Kidney (tissue), 22 donors: ENCODE measurements at places on chromosomes 2 and 18. TPM values are rescaled to one million over a fixed set of nuclear protein-coding genes. Genes with fewer than 3 reads are reported as not detected.
A peak's percentile ranks its signal among the peaks of the same experiment; 100 is the strongest.

Gene TXNDC2
- not detected for polyA plus RNA-seq

DNA sequence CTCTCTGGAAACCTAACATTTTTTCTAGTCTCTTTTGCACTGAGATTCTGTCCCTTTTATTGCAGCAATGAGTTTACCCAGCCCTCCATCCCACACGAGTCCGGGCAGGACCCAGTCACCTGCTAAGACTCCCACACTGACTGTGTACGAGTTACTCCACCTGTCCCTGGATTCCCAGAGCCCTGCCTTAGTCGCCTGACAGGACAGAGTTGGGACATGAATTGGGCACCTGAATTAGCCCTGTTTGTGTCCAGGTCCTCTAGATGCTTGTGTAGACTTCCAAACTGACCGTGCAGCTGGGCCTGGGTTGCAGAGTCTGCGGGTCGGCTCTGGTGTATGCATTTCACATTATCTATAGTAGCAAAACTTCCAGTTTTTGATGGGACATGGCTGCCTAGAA is 238.7 kb downstream of the VAPA start:
- H3K27ac ChIP-seq, result no peak overlapping the region
- no peaks in the 10 kb centered on the region for H3K4me1 ChIP-seq
- DNase-seq, result no peak
- no peaks in the 10 kb centered on the region for H3K36me3 ChIP-seq

DNA sequence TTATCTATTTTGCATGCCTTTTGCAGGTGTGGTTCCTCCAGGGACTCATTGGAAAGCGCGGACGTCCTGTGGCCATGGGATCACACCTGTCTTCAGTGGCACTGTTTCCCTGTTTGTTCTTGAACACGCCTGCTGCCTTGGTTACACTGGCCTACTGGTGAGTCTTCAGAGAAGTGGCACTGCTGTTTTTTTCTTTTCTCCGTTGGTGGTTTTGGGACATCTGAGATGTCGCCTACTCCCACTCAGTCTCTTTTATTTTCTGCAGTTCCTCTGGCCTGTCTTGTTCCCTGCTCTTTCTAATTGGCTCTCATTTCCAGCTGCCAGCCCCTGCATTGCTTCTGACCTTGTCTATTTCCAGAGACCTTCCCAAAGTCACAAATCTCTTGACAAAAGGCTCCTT is 35.7 kb upstream of the POU3F3 start:
- peak; percentile 31 for DNase-seq
- H3K4me1 ChIP-seq, result no peaks in the 10 kb centered on the region
- no peak overlapping the region for H3K4me3 ChIP-seq
- no peaks in the 10 kb centered on the region for H3K36me3 ChIP-seq

Gene MYO5B
- 17.8 TPM for polyA plus RNA-seq

- DNase-seq, result no peak
- no peak overlapping the region for H3K27ac ChIP-seq
- H3K27me3 ChIP-seq, result no peaks in the 10 kb centered on the region
Measured at GRCh38 chr2:6975988-6976387, 58.8 kb downstream of the RNF144A start.

GRCh38 chr2:28228434-28228995 is 164.1 kb upstream of the FOSL2 start:
- H3K36me3 ChIP-seq, result no peaks in the 10 kb centered on the region
- H3K27me3 ChIP-seq, result no peaks in the 10 kb centered on the region
- H3K27ac ChIP-seq, result no peak overlapping the region
- no peak overlapping the region for H3K4me3 ChIP-seq
- H3K4me1 ChIP-seq, result peaks cover 13% of the 10 kb centered on the region
- DNase-seq, result no peak

GRCh38 chr2:238879043-238879442 is 31.2 kb downstream of the TWIST2 start:
- H3K27ac ChIP-seq, result no peak overlapping the region
- no peaks in the 10 kb centered on the region for H3K4me1 ChIP-seq
- H3K27me3 ChIP-seq, result no peaks in the 10 kb centered on the region
- no peak for DNase-seq
- H3K36me3 ChIP-seq, result no peaks in the 10 kb centered on the region

Gene DGKD
- polyA plus RNA-seq, result 2.6 TPM

Gene ACMSD
- polyA plus RNA-seq, result 152 TPM

- no peaks in the 10 kb centered on the region for H3K4me1 ChIP-seq
- no peak overlapping the region for H3K4me3 ChIP-seq
- DNase-seq, result no peak
- H3K36me3 ChIP-seq, result no peaks in the 10 kb centered on the region
- no peaks in the 10 kb centered on the region for H3K27me3 ChIP-seq
Measured at GRCh38 chr2:39875914-39876267, 96.8 kb upstream of the THUMPD2 start.

- DNase-seq, result no peak
- H3K4me1 ChIP-seq, result peaks cover 5% of the 10 kb centered on the region
- H3K27me3 ChIP-seq, result no peaks in the 10 kb centered on the region
- H3K27ac ChIP-seq, result no peak overlapping the region
- H3K36me3 ChIP-seq, result no peaks in the 10 kb centered on the region
- no peak overlapping the region for H3K4me3 ChIP-seq
Measured at GRCh38 chr2:3466482-3466863, 52.9 kb downstream of the ADI1 start.

- no peaks in the 10 kb centered on the region for H3K4me1 ChIP-seq
- H3K4me3 ChIP-seq, result no peak overlapping the region
- no peaks in the 10 kb centered on the region for H3K27me3 ChIP-seq
- H3K36me3 ChIP-seq, result no peaks in the 10 kb centered on the region
Measured at GRCh38 chr2:100674666-100675065, 111.9 kb downstream of the PDCL3 start.

DNA sequence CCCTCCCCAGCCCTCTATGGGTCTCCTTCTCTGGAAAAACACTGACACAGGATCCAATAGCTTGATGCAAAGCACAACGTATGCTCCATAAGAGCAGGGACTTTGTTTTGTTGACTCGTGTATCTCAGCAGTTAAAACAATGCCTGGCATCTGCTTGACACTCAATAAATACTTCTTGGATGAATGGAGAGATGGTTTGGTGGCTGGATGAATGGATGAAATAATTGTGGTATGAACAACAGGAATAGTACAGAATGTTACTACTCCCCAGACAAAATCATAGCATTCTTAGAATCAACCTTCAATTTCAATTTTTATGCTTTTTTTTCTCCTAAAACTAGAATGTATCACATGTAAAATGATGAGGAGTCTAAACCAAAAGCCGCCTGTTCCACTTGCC is 57.4 kb downstream of the KCNE4 start:
- no peak for DNase-seq
- H3K4me3 ChIP-seq, result no peak overlapping the region
- H3K4me1 ChIP-seq, result no peaks in the 10 kb centered on the region
- no peak overlapping the region for H3K27ac ChIP-seq
- H3K27me3 ChIP-seq, result no peaks in the 10 kb centered on the region
- no peaks in the 10 kb centered on the region for H3K36me3 ChIP-seq

Gene GNAL
- 1.8 TPM for polyA plus RNA-seq

DNA sequence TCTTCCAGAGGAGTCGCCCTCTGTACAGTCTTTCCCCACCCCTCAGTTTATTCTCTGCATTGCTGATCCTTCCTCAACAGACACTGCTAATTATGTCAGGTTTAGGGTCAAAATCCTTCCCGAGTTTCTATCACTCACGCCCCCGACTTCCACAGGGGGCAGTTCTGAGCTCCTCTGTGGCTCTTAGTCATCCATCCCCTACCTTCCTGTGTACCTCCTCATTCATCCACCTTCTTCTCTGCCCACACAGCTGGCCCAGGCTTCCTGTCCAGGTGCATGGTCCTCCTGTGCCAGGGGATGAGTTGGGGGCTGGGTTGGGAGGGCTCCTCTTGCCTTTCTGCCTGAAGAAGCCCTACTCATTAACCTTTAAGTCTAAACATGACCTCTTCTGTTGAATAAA is 202.9 kb downstream of the ARL4C start:
- DNase-seq, result no peak
- no peak overlapping the region for H3K27ac ChIP-seq
- no peaks in the 10 kb centered on the region for H3K27me3 ChIP-seq

Gene CD28
- polyA plus RNA-seq, result 0.37 TPM

Gene EEF1B2
- 529 TPM for polyA plus RNA-seq

DNA sequence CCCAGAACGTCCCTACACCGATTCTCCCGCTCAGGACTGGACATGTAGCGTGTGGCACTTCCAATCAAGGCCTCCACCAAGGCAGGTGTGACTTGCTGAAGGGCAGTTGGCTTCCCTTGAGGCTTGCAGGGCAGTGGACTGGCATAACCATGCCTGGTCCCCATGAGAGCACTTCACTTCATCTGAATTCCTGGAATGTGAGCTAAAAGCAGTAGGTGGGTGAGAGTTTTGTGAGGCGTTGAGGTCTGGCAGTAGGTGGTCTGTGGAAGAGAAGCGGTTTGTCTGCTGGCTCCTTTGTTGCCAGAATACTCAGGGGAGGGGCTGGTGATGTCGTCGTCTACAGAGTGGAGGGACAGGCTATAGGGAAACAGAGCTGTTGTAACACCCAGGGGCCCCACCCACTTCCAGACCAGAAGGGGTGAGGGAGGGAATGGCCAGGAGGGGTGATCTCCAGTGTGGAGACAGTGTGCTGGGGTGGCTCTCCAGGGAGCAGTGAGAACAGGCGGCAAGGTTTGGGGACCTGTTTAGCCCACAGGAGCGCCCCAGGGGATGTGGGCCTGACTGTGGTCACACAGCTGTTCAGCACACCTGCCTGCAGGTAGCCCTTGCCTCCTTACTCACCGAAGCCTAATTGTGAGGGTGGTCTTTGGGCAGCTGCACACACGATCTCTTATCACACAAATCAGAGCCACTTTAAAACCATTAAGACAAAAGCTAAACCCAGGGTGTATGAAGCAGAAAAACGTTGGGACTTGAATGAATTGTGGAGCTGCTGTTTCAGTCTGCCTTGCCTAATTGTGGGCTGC is 21.5 kb upstream of the ALKAL2 start:
- H3K27ac ChIP-seq, result no peak overlapping the region
- no peak overlapping the region for H3K4me3 ChIP-seq
- no peaks in the 10 kb centered on the region for H3K27me3 ChIP-seq
- peak; percentile 75 for DNase-seq
- H3K36me3 ChIP-seq, result no peaks in the 10 kb centered on the region
- H3K4me1 ChIP-seq, result no peaks in the 10 kb centered on the region

Gene ADGRF3
- polyA plus RNA-seq, result 1.8 TPM

GRCh38 chr2:112296407-112296806 is 21.0 kb downstream of the ZC3H6 start:
- H3K36me3 ChIP-seq, result no peaks in the 10 kb centered on the region
- no peaks in the 10 kb centered on the region for H3K27me3 ChIP-seq
- no peak for DNase-seq

GRCh38 chr2:8380026-8380425 is 301.8 kb upstream of the ID2 start:
- no peak overlapping the region for H3K4me3 ChIP-seq
- H3K27ac ChIP-seq, result no peak overlapping the region
- H3K36me3 ChIP-seq, result no peaks in the 10 kb centered on the region

DNA sequence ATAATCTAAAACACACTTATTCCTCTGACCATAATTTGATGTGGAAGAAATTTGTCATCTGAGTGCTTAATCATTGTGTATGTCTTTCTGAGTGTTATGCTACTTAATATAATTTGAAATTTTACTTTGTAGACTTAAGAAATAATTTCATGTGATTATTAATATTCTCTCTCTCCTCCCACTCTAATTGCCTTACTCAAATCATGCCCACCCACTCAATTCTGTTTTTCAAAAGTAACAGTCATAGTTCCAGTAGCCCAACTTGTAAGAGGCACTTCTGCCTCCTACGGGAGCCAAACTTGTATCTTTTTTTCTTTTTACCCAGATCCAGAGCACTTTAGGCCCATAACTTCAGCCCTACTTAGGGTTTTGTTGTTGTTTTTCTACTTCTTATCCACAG is 18.5 kb upstream of the KYNU start:
- no peak overlapping the region for H3K27ac ChIP-seq
- H3K27me3 ChIP-seq, result no peaks in the 10 kb centered on the region
- no peak for DNase-seq

GRCh38 chr2:9424447-9425164 is 1.2 kb downstream of the CPSF3 start:
- H3K36me3 ChIP-seq, result no peaks in the 10 kb centered on the region
- no peak for DNase-seq
- H3K4me1 ChIP-seq, result peaks cover 3% of the 10 kb centered on the region
- H3K27ac ChIP-seq, result no peak overlapping the region
- H3K27me3 ChIP-seq, result no peaks in the 10 kb centered on the region

DNA sequence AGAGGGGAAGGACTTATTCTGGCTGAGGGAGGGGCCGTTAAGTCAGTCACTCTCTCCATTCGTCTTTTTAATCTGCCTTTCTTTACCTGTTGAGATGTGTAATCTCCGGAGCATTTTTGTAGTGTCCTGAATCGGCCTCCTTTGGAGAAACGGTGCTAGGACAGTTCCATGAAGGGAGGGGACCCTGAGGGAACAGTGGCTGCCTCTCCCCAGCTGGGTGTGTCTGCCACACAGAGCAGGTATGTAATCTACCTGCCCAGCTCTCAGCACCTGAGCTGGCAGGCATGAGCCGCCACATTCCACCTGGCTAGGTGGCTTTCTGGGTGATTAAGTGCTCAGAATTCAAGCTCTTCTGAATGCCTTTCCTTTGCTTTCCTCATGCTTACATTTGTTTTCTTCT is 131.2 kb downstream of the WDSUB1 start:
- H3K27ac ChIP-seq, result peak overlapping the region; percentile 56
- H3K4me3 ChIP-seq, result peak overlapping the region; percentile 30
- H3K4me1 ChIP-seq, result peaks cover 25% of the 10 kb centered on the region
- H3K36me3 ChIP-seq, result no peaks in the 10 kb centered on the region
- DNase-seq, result peak; percentile 63
- no peaks in the 10 kb centered on the region for H3K27me3 ChIP-seq

DNA sequence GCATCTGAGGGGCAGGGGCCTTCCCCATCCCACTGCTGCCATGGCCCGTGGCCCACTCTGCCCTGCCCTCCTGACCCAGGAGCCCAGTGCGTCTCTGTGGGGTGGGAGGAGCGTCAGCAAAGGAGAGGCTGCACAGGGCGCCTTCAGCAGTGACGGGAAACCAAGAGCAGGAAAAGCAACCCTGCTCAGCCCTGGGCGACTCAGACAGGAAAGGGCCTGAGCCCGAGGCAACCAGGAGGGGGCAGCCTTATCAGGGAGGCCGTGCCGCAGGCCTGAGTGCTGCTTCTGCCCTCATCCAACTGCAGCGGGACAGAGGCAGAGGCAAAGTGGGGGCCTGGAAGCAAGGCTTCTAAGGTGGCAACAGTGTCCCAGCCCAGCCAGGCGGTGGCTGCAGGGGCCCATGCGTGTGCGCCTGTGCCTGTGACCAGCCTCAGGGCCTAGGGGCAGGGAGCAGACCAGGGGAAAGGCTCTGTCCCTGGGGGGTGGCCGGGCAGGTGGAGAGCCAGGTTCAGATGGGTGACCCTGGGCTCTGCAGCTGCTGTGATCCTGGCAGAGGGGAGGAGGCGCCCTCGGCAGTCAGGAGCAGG is 23.3 kb upstream of the ALPI start:
- H3K36me3 ChIP-seq, result no peaks in the 10 kb centered on the region
- no peak overlapping the region for H3K4me3 ChIP-seq
- H3K4me1 ChIP-seq, result no peaks in the 10 kb centered on the region
- H3K27me3 ChIP-seq, result no peaks in the 10 kb centered on the region
- H3K27ac ChIP-seq, result no peak overlapping the region
- DNase-seq, result no peak

Gene GULP1
- polyA plus RNA-seq, result 12.2 TPM

Gene IHH
- polyA plus RNA-seq, result 3.1 TPM

GRCh38 chr18:67613731-67614130 is 97.2 kb upstream of the DSEL start:
- no peak for DNase-seq
- H3K4me1 ChIP-seq, result no peaks in the 10 kb centered on the region
- no peaks in the 10 kb centered on the region for H3K27me3 ChIP-seq
- no peak overlapping the region for H3K27ac ChIP-seq
- no peak overlapping the region for H3K4me3 ChIP-seq

Gene RTP5
- polyA plus RNA-seq, result not detected

Gene LAMA3
- polyA plus RNA-seq, result 4.4 TPM

Gene KLHL41
- polyA plus RNA-seq, result 0.71 TPM
